Activated T-helper 17 cell treated with anti-CD3 and anti-CD28 coated beads, Interleukin-2, amount 50 U/mL, for 72 hours (primary cell): ENCODE measurements at places on chromosomes 13 and 19. TPM values are rescaled to one million over a fixed set of nuclear protein-coding genes. Genes with fewer than 3 reads are reported as not detected.

SOX1 gene
- not detected for total RNA-seq

PSG7 gene
- not detected for total RNA-seq

PLK5 gene
- total RNA-seq = not detected

NKPD1 gene
- 0.06 TPM for total RNA-seq

NKG7 gene
- 19.8 TPM for total RNA-seq

FBN3 gene
- total RNA-seq = not detected

FGF22 gene
- 1.7 TPM for total RNA-seq

ZNF234 gene
- total RNA-seq = 4.9 TPM

BCL3 gene
- 79.0 TPM for total RNA-seq

ZNF675 gene
- 16.8 TPM for total RNA-seq

PHLDB3 gene
- total RNA-seq = 16.7 TPM
